Activated CD4-positive, alpha-beta T cell treated with anti-CD3 and anti-CD28 coated beads for 24 hours (primary cell): ENCODE measurements at places on chromosomes 16 and 17.

GRCh38 chr17:51474764-51475163 lies 214.4 kb downstream of the UTP18 start:
- DNase-seq: no peak

DNA sequence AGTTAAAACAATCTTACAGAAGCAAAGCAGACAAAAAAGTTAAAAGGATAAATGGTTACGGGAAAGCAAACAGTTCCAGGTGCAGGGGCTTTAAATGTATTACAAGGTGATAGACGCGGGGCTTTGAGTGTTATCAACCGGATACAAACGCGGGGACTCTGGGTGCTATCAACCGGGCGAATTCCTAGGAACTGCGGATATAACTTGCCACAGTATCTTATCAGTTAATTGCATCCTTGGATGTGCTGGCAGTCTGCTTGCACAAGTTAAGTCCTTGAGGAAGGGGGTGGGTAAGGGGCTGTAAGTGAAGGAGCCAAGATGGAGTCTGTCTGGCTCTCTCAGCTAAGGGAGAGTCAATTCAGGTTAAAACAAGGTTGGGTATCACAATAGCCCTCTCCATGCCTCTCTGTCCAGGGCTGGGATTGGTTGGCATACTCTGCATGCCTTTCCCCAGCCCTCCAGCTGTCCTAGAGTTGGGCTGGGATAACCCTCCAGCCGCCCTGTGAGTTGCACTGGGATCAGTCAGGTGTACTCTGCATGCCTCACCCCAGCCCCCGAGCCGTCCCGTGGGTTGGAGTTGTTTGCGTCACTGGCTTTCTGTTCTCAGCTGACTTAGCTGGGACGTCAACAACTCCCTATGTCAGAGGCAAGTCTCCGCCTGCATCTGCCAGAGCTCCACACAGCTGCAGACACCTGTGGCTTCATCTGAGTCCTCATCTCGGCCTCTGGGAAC lies 40.9 kb downstream of the TMEM235 start:
- peak; percentile 41 for DNase-seq

GRCh38 chr17:13986855-13987254 lies 82.4 kb upstream of the COX10 start:
- DNase-seq: no peak

GRCh38 chr16:57871456-57871855 lies 69.2 kb upstream of the KIFC3 start:
- no peak for DNase-seq

DNA sequence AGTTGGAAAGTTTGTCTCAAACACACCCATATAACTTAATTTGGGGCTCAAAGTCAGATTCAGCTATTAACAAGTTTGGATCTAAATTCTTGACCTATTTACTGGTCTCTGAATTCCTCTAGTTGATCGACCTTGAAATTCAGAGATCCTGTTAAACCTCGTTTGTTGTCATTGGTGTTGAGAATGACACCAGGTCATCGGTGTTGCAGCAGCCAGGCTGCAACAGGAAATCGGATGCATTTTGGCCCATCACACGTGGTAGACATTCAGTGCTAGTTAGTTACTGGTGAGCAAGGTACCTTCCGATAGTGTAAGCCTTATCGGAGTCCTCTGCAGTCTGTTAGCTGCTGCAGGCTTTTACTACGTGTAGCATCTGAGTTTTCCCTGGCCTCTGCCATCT lies 82.3 kb downstream of the WWP2 start:
- DNase-seq: no peak

DNA sequence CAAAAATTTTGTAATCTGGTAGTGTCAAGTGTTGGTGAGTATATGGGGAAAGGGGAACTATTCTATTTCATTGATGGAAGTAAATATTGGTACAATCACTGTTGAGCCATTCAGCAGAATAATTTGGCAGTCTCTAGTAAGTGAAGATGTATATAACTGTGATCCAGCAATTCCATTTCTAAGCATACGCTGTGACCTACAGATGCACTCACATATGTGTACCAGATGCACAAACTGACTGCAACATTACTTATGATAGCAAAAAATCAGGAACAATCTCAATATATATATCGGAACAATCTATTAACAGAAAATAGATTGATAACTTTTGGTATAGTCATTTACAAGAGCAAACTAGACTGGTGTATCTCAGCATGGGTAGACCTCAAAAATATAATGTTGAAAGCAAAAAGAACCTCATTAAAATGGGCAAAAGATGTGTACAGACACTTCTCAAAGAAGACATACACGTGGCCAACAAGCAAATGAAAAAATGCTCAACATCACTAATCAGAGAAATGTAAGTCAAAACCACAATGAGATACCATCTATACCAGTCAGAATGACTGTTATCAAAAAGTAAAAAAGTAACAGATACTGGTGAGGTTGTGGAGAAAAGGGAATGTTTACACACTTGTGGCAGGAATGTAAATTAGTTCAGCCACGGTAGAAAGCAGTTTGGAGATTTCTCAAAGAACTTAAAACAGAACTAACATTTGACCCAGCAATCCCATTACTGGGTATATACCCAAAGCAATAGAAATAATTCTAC lies 20.7 kb downstream of the ADAP2 start:
- DNase-seq: no peak

DNA sequence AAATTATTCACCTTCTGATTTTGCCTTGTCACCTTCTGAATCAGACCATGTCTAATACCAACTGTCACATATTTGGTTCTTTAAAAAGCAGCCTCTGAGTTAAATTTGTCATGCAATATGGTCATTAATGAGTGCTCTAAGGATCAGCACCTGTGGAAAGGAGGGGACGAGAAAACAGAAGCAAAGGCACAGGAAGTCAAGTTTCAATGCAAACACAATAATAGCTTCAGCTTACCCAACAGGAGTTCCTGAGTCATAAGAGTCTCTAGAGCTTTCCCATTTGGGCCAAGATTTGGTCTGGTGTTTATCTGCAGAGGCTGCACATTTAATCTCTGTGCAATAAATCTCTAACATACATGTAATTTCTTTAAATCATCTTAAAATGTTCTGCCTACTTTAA lies 889.8 kb downstream of the CDH8 start:
- no peak for DNase-seq

GRCh38 chr16:46808997-46809396 lies 22.0 kb downstream of the C16orf87 start:
- DNase-seq: no peak

DNA sequence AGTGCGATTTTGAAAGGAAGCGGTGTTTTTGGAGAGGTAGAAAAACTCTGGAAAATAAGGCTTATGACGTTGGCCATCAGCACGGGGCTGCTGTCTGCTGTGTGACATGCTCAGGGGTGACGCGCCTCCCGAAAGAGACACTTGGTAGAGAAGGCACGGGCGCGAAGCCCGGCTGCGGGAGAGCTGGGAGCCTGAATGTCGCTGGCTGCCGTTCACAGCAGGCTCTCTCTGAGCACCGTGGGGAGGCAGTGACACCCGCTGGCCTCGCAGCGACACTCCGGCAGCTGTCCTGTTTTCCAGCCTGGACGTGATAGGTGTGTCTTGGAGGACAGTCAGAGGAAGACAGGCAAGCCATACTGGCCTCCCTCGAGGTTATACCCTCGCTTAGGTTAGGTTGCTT lies 759.1 kb upstream of the RBFOX1 start:
- no peak for DNase-seq

- DNase-seq: no peak
Measured at GRCh38 chr16:17397499-17397891, 73.3 kb downstream of the XYLT1 start.

- DNase-seq: no peak
Measured at GRCh38 chr17:19269641-19270040, 32.5 kb downstream of the EPN2 start.

GRCh38 chr16:2083876-2084780 lies 36.3 kb downstream of the TSC2 start:
- no peak for DNase-seq

DNA sequence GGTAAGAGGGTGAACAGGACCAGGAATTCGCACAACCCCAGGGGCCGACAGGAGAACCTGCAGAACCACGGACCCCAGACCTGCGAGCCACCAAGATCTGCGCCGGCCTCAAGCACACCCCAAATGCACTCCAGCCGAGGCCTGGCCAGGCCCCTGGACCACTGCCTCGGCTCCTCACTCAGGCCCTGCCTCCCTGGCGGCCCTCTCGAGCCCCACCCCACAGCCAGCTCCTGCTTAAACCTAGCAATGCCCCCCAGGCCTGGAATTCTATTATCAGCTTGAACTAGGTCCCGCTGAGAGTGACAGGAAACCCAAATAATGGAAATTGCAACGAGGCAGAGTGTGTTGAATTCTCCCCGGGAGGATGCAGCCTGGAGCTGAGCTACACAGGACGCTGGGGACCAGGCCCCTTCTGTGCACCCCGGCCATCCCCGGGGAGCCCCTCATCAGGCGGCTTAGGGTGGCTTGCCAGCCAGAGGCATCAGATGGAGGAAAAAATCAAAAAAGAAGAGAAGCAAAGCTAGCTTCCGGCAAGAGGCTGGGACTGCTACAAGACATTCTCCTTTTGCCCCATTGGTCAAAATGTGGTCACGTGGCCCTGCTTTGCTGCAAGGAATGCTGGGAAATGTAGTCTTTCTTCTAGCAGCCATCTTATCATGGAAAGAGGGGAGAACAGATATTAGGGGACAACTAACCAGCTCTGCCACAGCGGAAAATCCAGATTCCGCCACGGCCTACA lies 2.4 kb upstream of the ENPP7 start:
- DNase-seq: peak; percentile 63

- no peak for DNase-seq
Measured at GRCh38 chr17:3981455-3981854, 17.2 kb upstream of the ATP2A3 start.

GRCh38 chr17:82937411-82938371 lies 97.9 kb upstream of the ZNF750 start:
- no peak for DNase-seq

GRCh38 chr17:60896996-60897395 lies 219.3 kb downstream of the BCAS3 start:
- DNase-seq: no peak

- DNase-seq: no peak
Measured at GRCh38 chr16:27473101-27473900, 71.3 kb downstream of the IL21R start.

DNA sequence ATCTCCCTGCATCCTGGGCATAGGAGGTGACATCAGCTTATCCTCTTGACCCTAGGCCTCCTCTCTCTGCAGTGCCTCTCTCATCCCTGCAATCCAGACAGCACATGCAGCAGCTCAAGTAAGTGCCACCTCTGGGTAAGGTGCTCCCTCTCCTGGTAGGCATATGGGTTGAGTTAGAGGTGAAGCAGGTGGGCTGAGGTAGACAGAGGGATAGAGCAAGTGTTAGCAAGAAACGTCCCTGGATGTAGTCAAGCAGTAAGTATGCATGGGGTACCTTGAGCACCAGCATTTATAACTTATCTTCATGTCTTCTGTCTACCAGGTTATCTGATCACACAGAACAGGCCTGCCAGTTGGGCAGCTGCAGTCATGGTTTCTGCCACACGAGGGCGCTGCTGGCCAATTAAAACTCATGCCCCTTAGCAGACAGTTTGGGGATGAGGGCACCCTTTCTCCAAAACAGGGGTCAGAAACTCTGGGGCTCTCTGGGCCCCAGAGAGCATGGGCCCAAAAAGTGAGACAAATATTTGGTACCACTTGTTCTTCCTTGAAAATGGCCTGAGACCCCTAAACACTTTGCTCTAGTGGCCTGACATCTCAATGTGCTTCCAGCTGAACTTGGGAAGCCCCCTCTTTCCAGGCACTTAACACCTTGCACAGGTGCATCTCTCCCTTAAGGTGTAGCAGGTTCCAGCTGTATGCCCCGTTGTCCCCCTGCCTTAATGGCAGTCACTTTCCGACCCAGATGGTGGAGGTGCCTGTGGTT lies 59.8 kb downstream of the NEUROD2 start:
- peak; percentile 68 for DNase-seq

GRCh38 chr16:24308200-24308599 lies 52.1 kb downstream of the CACNG3 start:
- no peak for DNase-seq

DNA sequence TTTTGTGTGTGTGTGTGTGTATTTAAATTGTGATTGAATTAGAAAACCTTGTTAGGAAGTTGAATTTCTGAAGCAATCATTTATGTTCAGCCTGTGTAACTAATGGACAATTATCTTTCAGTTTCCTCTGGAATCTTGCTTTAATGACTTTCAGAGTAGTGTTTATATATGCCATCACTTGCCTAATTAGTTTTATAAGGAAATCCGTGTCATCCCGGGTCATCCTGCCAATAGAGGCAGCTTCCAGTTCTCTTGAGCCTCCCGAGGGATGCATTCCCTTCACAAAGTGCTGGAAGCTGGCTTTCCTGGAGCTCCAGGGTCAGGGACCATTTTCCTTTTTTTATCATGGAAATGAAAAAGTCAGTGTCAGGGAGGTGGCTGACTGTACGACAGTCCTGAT lies 42.9 kb downstream of the PRKCA start:
- no peak for DNase-seq

GRCh38 chr16:10196999-10197398 lies 14.8 kb upstream of the GRIN2A start:
- no peak for DNase-seq

DNA sequence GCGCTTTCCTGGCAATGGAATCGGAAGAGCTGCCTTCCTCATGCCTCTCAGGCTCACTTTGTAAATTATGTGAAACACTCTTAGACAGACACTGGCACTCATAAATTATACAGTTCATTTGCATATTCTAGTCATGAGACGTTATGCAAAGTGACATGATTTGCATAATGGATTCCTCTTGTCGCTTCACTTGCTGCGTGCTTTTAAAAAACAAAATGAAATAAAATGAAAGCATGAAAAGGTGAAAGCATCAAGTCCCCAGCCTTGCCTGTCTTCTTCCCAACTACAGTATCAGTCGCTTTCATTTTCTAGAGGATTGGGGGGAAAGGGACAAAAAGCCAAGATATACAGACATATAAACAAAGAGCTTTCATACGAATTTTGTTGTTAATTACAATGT lies 252.8 kb upstream of the PMFBP1 start:
- no peak for DNase-seq

GRCh38 chr17:41360296-41360995 lies 9.2 kb downstream of the KRT33B start:
- DNase-seq: no peak

DNA sequence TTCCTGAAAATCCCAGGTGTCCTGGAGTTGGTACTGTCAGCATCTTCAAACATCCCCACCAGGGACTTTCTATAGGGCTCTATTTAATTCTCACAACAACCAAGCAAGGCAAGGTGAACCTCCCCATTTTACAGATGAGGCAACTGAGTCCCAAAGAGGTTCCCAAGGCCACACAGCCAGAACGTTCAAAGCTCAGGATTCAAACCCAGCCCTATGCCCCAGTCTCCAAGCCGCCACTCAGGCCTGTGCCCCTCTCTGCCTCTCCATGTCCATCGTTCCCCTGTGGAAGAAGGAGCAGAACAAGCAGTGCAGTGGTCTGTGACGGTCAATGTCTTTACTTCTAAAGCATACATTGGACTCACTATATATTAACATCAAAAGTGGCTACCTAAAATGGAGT lies 6.1 kb downstream of the ZNF319 start:
- no peak for DNase-seq

GRCh38 chr16:15897834-15898254 lies 9.4 kb upstream of the CEP20 start:
- no peak for DNase-seq

GRCh38 chr16:50270510-50271147 lies 4.3 kb downstream of the ADCY7 start:
- no peak for DNase-seq

- DNase-seq: no peak
Measured at GRCh38 chr17:31369266-31369665, 22.2 kb upstream of the RAB11FIP4 start.
